Activated T-helper 1 cell treated with anti-CD3 and anti-CD28 coated beads, Interleukin-12 subunit alpha, Interleukin-12 subunit beta, Interleukin-2, Interleukin-4 antibody, amounts not matched to agents 30 ng/mL and 10 ng/mL and 1 ng/mL, durations not matched to agents 14 hours and 24 hours and 36 hours (primary cell): ENCODE measurements at places on chromosomes 1 and 21. TPM values are rescaled to one million over a fixed set of nuclear protein-coding genes. Genes with fewer than 3 reads are reported as not detected.

The XCL2 gene
- total RNA-seq = 51.7 and 53.2 TPM in 2 replicates

The SH2D2A gene
- 283 and 286 TPM in 2 replicates for total RNA-seq

The PPIAL4G gene
- 0.05 TPM in 1 of 2 replicates, not detected in the other for total RNA-seq

The RHCE gene
- total RNA-seq = 0.17 TPM in 1 of 2 replicates, not detected in the other

GRCh38 chr1:200337831-200338230, 72.0 kb downstream of the ZNF281 start:
- no peaks in the 10 kb centered on the region for H3K36me3 ChIP-seq
- H3K4me3 ChIP-seq = no peak overlapping the region
- H3K27ac ChIP-seq = no peak overlapping the region
- H3K4me1 ChIP-seq = peaks cover 19% of the 10 kb centered on the region
- DNase-seq = no peak

GRCh38 chr1:24930260-24931145, at the start of gene RUNX3:
RUNX3 (minus strand) TSS chr1:24930276; CDS start chr1:24929868, 408 bp downstream.
- peak within 1 kb of the TSS; percentile 92 for H3K27ac ChIP-seq
- peak; percentile 89 for DNase-seq
- peaks cover 50% of the 10 kb centered on the region for H3K36me3 ChIP-seq
- peaks cover 71% of the 10 kb centered on the region for H3K4me1 ChIP-seq
- peak within 1 kb of the TSS; percentile 95 for H3K4me3 ChIP-seq
- H3K27me3 ChIP-seq = no peaks in the 10 kb centered on the region

- H3K27me3 ChIP-seq = peaks cover 6% of the 10 kb centered on the region
- no peaks in the 10 kb centered on the region for H3K4me1 ChIP-seq
- H3K4me3 ChIP-seq = no peak overlapping the region
- DNase-seq = no peak
- no peak overlapping the region for H3K27ac ChIP-seq
Observed at GRCh38 chr1:22323141-22323845, 128.4 kb upstream of the ZBTB40 start.

DNA sequence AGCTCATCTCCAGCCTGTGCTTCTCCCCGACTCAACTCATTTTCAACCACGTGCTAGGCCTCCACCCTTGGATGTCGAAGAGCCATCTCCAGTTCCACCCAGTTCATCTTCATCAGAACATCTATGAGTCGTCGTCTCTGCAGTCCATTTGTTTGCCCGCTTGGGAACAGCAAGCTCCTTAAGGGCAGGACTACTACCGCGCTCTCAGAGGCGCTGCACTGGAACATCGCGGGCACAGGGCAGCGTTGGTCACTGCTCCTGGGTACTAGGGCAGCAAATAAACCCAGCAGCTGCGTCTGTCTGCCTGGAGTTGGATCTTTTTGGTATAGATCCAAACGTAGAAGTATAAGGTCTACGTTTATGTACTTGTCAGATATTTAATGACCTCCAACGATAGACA, 478 bp upstream of the PRDM2 start:
- H3K27me3 ChIP-seq = peaks cover 6% of the 10 kb centered on the region
- peaks cover 13% of the 10 kb centered on the region for H3K36me3 ChIP-seq
- H3K4me1 ChIP-seq = peaks cover 40% of the 10 kb centered on the region
- H3K27ac ChIP-seq = peak overlapping the region; percentile 78

- H3K27me3 ChIP-seq = peaks cover 22% of the 10 kb centered on the region
- no peak overlapping the region for H3K27ac ChIP-seq
- H3K36me3 ChIP-seq = no peaks in the 10 kb centered on the region
- DNase-seq = no peak
Observed at GRCh38 chr1:68051475-68051874, 1.0 kb upstream of the DIRAS3 start.

DNA sequence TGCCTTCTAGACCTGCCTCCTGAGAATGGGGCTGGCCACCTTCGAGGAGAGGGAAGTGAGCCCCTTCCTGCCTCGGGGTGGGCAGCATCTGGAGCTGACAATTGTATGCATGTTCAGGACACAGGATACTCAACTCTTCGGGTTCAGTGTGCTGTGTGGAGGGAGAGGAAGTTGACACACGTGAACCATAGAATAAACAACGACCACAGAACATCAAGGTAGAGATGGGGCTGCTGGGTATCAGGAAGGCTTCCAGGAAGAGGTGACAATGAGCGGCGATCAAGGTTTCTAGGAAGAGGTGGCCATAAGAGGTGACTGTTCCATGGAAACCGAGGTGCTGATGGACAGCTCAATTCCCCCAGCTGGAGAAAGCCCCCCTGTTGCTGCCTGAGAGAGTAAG, 22.0 kb downstream of the UBIAD1 start:
- H3K36me3 ChIP-seq = peaks cover 32% of the 10 kb centered on the region
- peak overlapping the region; percentile 68 for H3K27ac ChIP-seq
- H3K27me3 ChIP-seq = no peaks in the 10 kb centered on the region
- DNase-seq = no peak
- H3K4me3 ChIP-seq = peak overlapping the region; percentile 13

GRCh38 chr1:60133000-60133673, 59.6 kb upstream of the C1orf87 start:
- DNase-seq = no peak
- H3K27ac ChIP-seq = no peak overlapping the region
- H3K27me3 ChIP-seq = no peaks in the 10 kb centered on the region
- no peaks in the 10 kb centered on the region for H3K4me1 ChIP-seq

- H3K36me3 ChIP-seq = peaks cover 64% of the 10 kb centered on the region
- no peaks in the 10 kb centered on the region for H3K27me3 ChIP-seq
- DNase-seq = no peak
- H3K4me3 ChIP-seq = no peak overlapping the region
- peaks cover 13% of the 10 kb centered on the region for H3K4me1 ChIP-seq
Observed at GRCh38 chr21:45522986-45523385, 19.3 kb downstream of the SLC19A1 start.
